ENCODE measurements at places on chromosomes 2 and 18. TPM values are rescaled to one million over a fixed set of nuclear protein-coding genes. Genes with fewer than 3 reads are reported as not detected.

- no peak overlapping the region for H3K4me3 ChIP-seq
- H3K27me3 ChIP-seq, result peaks cover 17% of the 10 kb centered on the region
- H3K36me3 ChIP-seq, result no peaks in the 10 kb centered on the region
Observed at GRCh38 chr2:100959225-100959880, 42.7 kb upstream of the RPL31 start.

GRCh38 chr2:132279344-132279743 lies 117.6 kb upstream of the ANKRD30BL start:
- no peaks in the 10 kb centered on the region for H3K27me3 ChIP-seq
- no peak overlapping the region for H3K27ac ChIP-seq
- H3K4me1 ChIP-seq, result no peaks in the 10 kb centered on the region
- DNase-seq, result no peak
- H3K4me3 ChIP-seq, result no peak overlapping the region
- no peaks in the 10 kb centered on the region for H3K36me3 ChIP-seq

DNA sequence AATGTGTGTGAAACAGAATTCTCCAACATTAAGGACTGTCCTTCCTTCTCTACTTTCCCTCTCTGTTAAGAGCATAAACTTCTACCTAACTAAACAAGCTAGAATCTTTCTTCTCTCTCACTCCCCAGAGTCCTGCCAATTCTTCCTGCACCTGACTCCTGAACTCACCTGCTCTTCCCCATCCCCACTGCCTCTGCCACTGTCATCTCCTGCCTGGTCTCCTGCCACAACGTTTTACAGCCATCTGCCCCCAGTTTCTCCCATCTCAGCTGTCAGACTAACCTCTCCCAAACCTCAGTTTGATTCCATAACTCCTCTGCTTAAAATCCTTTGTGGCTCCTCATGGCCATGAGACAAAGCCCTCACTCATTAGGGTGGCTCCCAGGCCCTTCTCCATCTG lies 288.3 kb upstream of the FBXO11 start:
- no peak overlapping the region for H3K27ac ChIP-seq
- no peaks in the 10 kb centered on the region for H3K36me3 ChIP-seq
- DNase-seq, result no peak
- peaks cover 20% of the 10 kb centered on the region for H3K4me1 ChIP-seq

CCDC68 gene
- 0.33 TPM for total RNA-seq

GNAL gene
- total RNA-seq, result 0.22 TPM

DNA sequence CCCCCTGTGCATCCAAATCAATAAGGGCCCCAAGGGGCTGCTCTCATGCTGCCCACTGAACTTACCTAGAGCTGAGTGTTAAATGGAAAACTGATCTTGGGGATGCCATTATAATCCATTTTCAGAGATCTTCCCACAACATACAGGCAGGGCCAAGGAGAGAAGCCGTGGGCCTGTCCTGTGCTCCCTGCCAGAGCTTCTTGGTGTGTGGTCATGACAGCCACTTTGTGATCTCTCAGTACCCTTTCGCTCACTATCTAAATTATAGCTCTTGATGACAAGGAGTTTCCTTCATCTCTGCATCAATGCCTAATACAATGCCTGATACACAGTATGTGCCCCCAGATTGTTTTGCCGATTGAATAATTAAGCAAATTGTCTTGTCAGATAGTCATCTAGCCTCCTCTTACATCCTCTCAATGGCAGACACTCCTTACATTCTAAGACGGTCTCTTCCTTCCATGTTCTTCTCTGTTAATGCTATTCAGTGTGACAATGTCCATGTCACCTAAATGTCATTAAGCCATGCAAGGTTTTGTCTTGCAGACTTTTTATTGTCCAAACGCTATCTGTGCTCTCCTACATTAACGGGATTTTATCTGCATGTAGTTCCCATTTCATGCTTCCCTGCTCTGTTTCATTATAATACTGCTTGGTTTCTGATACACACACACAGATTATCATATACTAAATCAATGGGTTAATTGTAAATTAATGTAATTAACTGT lies 5.9 kb downstream of the CSRNP3 start:
- H3K27me3 ChIP-seq, result no peaks in the 10 kb centered on the region
- H3K4me3 ChIP-seq, result no peak overlapping the region
- no peak overlapping the region for H3K27ac ChIP-seq
- H3K4me1 ChIP-seq, result no peaks in the 10 kb centered on the region
- no peaks in the 10 kb centered on the region for H3K36me3 ChIP-seq
- DNase-seq, result no peak

GRCh38 chr2:188130317-188130716 lies 161.4 kb upstream of the GULP1 start:
- H3K4me1 ChIP-seq, result no peaks in the 10 kb centered on the region
- H3K27me3 ChIP-seq, result no peaks in the 10 kb centered on the region
- H3K27ac ChIP-seq, result no peak overlapping the region

LAMA3 gene
- total RNA-seq, result not detected

WIPF1 gene
- total RNA-seq, result 293 TPM

GRCh38 chr2:42906557-42907411 lies 114.4 kb upstream of the HAAO start:
- DNase-seq, result no peak
- H3K4me1 ChIP-seq, result peaks cover 2% of the 10 kb centered on the region
- H3K4me3 ChIP-seq, result no peak overlapping the region
- no peaks in the 10 kb centered on the region for H3K36me3 ChIP-seq
